ENCODE measurements at places on chromosomes 12 and 14.

DNA sequence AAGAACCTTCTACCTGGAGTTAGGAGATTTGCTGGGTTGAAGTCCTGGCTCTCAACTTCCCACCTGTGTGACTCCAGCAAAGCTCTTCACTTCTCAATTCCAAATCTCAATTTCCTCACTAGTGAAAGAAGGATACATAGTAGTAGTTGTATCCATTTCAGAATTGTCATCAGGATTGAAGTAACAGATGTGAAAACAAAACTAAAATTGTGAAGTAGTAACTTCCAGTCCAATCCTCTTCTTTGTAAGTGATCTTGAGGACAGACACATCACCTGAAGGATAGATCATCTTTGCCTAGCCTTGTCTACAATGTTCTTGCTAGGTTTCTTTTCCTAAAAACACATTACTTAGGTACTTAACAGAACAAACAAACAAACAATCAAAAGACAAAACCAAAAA is 1.2 kb upstream of the LRRK2 start:
- DNase-seq: no peak

GRCh38 chr14:81990312-81990761 is 456.7 kb upstream of the SEL1L start:
- DNase-seq: peak; percentile 49

- DNase-seq: no peak
Observed at GRCh38 chr14:87407344-87407743, 585.6 kb downstream of the GALC start.

- no peak for DNase-seq
Observed at GRCh38 chr12:76704693-76705092, 59.2 kb upstream of the ZDHHC17 start.

GRCh38 chr12:3089588-3089987 is 12.4 kb downstream of the TSPAN9 start:
- no peak for DNase-seq

DNA sequence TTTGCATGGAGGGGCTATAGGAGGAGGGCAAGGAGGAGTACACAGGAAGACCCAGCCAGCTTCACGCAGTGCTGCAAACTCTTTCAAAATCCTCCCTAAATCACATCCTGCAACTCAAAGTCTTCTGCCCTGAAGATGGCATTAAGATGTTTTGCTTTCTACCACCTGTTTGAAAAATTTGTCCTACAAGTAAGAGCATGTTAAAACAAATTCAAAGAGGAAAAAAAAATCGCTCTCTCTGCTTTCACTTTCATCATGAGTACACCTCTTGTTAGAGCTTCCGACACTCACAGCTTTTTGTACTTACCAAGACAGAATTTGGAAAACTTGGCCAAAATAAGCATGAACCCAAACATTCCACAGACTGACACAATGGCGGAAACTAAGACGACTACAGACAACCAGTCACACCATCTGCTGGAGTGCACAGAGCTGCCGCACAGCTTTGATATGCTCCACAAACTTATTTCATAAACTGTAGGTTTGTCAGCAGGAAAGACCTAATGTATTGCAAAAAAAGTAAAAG is 21.3 kb downstream of the GCH1 start:
- DNase-seq: no peak

DNA sequence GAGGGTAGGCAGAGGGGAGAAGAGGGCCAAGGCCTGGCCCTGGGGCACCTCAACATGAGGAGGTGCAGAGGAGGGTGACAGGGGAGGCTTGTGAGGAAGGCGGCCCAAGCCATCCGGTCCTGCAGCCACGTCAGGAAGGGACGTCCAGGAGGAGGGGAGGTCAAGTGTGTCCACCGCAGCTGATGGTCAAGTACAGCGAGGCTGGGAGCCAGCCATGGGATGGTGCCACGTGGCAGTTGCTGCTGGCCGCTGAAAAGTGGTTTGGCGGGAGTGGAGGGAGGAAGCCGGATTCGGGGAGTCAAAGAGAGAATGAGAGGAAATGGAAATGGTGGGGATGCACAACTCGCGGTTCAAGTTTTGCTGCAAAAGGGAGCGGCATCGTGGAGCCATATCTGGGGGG is 41.2 kb downstream of the PRIMA1 start:
- DNase-seq: no peak

DNA sequence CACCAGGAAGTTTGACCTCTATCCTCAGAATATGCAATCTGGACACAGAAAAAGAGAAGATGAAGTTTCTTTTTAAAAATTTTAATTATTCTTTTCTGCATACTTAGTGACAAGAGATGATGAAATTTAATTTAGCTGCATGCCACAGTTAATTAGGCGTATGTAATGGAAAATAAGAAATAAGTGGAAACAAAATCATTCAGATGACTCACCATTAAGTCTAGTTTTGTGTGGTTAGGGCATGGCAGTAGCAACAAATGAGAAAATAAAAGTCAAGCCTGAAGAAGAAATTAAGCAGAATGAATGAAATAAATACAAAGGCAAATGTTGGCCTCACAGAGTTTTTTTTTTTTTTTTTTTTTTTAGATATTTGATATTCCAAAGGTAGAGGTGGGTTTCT is 30.9 kb upstream of the KLRD1 start:
- no peak for DNase-seq

- no peak for DNase-seq
Observed at GRCh38 chr14:41299924-41300323, 306.8 kb upstream of the LRFN5 start.

- no peak for DNase-seq
Observed at GRCh38 chr14:75784314-75784686, 123.3 kb downstream of the TTLL5 start.

- DNase-seq: no peak
Observed at GRCh38 chr14:40476005-40476404, 1043.8 kb upstream of the FBXO33 start.

DNA sequence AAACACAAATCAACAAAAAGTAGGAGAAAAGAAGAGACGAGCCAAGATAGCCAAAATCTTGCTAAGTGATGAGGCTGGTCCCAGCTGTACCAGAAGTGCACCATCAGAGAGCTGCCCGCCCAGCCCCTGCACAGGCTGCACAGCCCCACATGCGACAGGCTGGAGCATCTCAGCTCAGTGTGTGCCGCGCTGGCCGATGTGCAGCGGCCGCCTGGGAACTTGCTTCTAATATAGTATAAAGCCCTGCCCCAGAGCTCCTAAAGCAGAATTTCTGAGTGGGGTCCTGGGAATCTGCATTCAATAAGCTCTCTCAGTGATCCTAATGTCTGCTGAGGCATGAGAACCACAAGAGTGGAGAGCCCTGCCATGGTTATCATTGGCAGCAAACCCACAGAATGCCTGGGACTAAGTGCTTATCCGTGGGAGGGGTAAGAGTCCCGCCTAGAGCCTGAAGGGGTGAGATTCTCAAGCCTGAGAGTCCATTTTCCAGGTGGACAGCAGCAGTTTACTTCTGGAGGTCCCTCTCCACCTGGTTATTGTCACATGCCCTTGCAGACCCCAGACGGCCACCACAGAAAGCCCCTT is 171.6 kb downstream of the DPF3 start:
- no peak for DNase-seq

DNA sequence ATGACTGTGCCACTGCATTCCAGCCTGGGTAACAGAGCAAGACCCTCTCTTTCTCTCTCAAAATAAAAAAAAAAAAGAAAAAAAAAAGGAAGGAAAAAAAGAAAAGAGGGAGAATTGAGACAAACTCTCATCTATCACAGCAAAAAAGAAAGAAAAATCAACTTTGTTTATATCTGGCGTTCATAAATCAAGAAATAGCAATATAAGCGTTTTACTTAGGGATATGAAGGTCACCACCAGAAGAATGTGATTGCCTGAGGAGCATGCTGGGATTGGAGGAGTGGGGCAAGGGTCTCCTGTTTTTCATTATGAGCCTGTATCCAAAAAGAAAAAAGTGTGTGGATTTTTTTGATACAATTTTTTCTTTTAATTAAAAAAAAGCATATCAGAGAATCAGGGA is 78.4 kb downstream of the HECTD4 start:
- no peak for DNase-seq

DNA sequence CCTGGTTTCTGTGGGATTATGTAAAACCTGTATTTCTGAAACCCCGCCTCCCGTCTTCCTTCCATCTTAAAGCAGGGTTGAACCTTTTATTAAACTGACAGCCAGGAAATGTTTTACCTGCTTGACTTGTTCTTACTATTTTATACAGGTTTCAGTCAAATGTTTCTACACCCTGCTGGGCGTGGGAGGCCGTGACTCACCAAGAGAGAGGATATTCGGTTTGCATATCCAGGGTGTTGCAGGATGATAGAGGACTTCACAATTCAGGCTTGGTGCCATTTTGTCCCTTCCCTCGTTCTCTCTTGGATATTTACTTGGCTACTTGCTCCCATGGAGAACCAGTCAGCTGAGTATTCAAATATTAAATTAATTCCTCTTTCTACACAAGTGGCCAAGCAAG is 69.7 kb downstream of the ARF6 start:
- no peak for DNase-seq

GRCh38 chr12:64526859-64527258 is 74.9 kb downstream of the TBK1 start:
- no peak for DNase-seq

DNA sequence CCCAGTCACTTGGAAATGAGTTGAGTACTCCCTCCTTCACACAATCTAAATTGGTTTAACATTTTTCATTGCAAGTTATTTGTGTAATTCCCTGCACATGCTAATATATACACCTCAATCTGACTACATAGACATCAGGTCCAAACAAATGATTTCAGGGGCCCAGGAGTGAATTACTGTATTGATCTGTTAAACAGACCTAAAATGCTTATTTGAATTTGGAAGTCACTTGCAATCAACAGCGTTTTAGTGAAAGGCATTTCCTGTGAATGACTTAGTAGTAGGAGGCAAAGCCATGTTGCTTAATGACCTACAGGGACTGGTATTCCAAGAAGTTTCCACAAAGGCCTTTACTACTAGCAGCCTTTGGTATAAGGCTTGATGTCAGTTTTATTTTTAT is 22.6 kb upstream of the SLC15A5 start:
- no peak for DNase-seq

GRCh38 chr12:98439471-98439951 is 75.9 kb upstream of the TMPO start:
- no peak for DNase-seq

DNA sequence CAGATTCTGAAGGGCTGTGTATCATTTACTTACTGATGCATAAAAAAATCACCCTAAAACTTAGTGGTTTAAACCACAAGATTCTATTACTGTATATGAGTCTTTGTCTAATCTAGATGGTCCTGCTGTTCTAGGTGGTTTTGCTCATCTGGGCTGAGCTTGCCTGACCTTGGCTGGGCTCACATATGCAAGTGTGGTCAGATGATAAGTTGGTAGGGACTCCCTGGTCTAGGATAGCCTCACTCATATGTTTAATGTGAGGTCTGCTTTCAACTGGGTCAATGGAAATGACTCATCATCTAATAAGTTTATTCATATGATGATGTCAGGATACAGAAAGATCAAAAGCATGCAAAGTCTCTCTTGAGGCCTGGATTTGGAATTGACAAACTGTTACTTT is 887.8 kb downstream of the TRHDE start:
- no peak for DNase-seq

- no peak for DNase-seq
Observed at GRCh38 chr14:34051966-34052657, 101.2 kb upstream of the EGLN3 start.

GRCh38 chr14:102589761-102590290 is 2.6 kb upstream of the RCOR1 start:
- DNase-seq: no peak

- DNase-seq: peak; percentile 86
Observed at GRCh38 chr12:48788854-48789775, at the start of gene ADCY6. TSS of gene ADCY6 (minus strand) at chr12:48789089. CDS start at chr12:48783434, 5,655 bp downstream.

- DNase-seq: no peak
Observed at GRCh38 chr14:35147186-35147585, 24.8 kb downstream of the PRORP start.

DNA sequence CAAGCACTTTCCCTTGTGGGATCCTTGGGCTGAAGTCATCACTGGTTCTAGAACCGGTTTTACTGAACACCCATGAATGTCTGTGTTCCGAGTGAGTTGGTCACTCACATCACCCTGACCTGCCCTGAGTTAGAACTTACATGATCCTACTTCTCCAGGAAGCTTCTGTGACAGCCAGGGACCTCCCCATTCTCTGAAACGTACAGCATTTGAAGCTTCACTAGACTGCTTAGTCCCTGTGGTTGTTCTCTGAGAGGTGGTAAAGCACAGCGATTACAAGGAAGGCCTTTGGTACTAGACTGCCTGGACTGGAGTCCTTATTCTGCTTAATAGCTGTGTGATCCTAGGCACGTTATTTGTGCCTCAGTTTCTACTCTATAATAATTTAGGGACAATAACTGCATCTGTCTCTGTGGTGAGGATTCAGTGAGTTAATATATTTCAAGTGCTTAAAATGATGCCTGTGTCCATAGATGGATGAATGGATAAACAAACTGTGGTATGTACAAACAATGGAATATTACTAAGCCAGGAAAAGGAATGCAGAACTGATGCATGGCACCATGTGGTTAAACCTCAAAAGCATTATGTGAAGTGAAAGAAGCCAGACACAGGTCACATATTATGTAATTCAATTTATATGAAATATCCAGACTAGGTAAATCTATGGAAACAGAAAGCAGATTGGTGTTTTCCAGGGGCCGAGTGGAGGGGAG is 54.7 kb upstream of the DDX11 start:
- DNase-seq: no peak

- no peak for DNase-seq
Observed at GRCh38 chr14:105046891-105047282, 18.3 kb downstream of the GPR132 start.

GRCh38 chr12:5565933-5566599 is 134.2 kb downstream of the NTF3 start:
- no peak for DNase-seq

GRCh38 chr12:110234331-110234751 is 46.7 kb upstream of the ATP2A2 start:
- no peak for DNase-seq

DNA sequence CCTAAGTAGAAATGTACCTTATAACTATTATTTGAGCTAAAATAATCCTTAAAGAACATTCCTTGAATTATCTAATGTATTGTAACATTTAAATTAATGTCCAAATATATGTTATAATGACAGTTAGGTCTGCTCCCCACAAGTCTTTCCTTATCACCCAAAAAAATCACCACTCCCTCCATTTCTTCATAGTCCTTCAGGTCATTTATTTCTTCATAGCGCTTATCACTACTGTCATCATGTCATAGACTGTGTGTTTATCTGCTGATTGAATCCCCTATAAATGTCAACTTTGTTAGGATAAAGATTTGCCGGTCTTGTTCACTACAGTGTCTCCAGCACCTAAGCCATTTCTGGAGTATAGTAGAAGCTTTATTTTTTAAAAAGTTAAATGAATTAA is 12.0 kb downstream of the LUM start:
- no peak for DNase-seq

GRCh38 chr12:103908877-103909276 is 21.3 kb upstream of the HSP90B1 start:
- DNase-seq: no peak

GRCh38 chr12:56634242-56634836 is 4.2 kb upstream of the BAZ2A start:
- peak; percentile 48 for DNase-seq

DNA sequence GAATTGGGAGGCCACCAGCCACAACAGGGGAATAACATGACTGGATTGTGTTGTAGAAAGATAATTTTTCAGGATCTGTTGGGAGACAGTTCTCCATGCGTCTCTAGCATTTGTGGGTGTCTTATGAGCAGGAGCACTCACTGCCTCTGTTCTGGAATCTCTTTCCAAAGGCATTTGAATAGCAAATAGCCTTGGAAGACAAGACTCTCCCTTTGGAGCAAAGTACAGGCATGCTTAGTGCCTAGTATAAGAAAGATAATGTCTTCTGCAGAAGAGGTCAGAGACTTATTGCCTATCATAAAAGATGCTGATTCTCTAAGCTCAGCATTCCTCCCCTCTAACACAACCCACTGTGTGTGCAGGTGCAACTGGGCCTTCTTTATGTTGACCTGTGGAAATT is 58.3 kb downstream of the VCPKMT start:
- DNase-seq: no peak

Data from D341Med (cell line).